Psoas muscle (tissue), 8 donors: ENCODE measurements at places on chromosomes 11 and 22. TPM values are rescaled to one million over a fixed set of nuclear protein-coding genes. Genes with fewer than 3 reads are reported as not detected.

GRCh38 chr11:108873310-108873709 is 208.4 kb downstream of the DDX10 start:
- H3K36me3 ChIP-seq = no peaks in the 10 kb centered on the region
- no peak overlapping the region for H3K4me3 ChIP-seq
- H3K27me3 ChIP-seq = no peaks in the 10 kb centered on the region
- H3K27ac ChIP-seq = no peak overlapping the region

GRCh38 chr11:65866509-65867283 is 5.9 kb downstream of the EFEMP2 start:
- H3K27ac ChIP-seq = no peak overlapping the region
- no peaks in the 10 kb centered on the region for H3K27me3 ChIP-seq
- H3K4me3 ChIP-seq = no peak overlapping the region
- peak; percentile 11 for DNase-seq
- H3K36me3 ChIP-seq = no peaks in the 10 kb centered on the region

- H3K36me3 ChIP-seq = no peaks in the 10 kb centered on the region
- no peaks in the 10 kb centered on the region for H3K4me1 ChIP-seq
- DNase-seq = no peak
- H3K27me3 ChIP-seq = peaks cover 27% of the 10 kb centered on the region
Observed at GRCh38 chr11:44366741-44367140, 56.8 kb upstream of the ALX4 start.

DNA sequence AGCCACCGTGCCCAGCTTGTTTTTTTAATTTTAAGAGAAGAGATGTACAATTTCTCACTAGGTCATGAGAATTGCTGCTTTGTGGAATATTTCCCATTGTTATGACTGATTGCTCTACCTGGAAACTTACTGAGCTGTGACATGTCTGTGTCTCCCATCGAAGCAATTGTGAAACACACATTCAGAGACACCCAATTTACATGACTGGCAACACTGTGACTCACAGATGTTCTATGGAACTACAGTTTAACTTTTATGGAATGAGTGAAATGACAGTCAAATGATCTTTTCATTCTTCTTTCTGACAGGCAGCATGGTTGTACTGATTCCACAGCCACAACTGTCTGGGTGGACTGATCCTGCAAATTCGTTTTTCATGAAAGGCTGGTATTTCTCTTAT is 32.3 kb downstream of the ELF5 start:
- no peak overlapping the region for H3K4me3 ChIP-seq
- no peak for DNase-seq
- no peaks in the 10 kb centered on the region for H3K27me3 ChIP-seq
- no peaks in the 10 kb centered on the region for H3K36me3 ChIP-seq

DNA sequence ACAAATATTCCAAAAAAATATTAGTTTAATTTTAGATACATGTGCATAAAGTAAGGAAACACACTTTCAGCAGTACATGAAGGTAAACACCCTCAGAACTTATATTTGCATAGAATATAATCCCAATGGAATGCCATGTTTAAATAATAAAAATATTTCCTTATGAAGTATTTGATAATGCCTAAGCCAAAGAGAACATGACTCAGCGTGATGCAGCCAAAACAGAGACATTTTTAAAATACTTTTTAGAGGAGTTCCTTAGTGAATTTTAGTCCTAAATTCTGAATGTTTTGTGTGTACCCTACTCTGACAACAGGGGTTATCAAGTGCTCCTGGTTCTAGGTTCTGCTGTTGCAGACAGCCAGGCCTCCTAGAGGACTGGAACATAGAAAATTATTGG is 39.1 kb upstream of the POU2AF2 start:
- no peaks in the 10 kb centered on the region for H3K4me1 ChIP-seq
- H3K36me3 ChIP-seq = no peaks in the 10 kb centered on the region

GRCh38 chr11:67276781-67277230 is 10.5 kb downstream of the GRK2 start:
- H3K36me3 ChIP-seq = no peaks in the 10 kb centered on the region
- peak; percentile 63 for DNase-seq
- H3K27me3 ChIP-seq = no peaks in the 10 kb centered on the region
- H3K4me3 ChIP-seq = peak overlapping the region; percentile 56
- H3K27ac ChIP-seq = peak overlapping the region; percentile 88

DNA sequence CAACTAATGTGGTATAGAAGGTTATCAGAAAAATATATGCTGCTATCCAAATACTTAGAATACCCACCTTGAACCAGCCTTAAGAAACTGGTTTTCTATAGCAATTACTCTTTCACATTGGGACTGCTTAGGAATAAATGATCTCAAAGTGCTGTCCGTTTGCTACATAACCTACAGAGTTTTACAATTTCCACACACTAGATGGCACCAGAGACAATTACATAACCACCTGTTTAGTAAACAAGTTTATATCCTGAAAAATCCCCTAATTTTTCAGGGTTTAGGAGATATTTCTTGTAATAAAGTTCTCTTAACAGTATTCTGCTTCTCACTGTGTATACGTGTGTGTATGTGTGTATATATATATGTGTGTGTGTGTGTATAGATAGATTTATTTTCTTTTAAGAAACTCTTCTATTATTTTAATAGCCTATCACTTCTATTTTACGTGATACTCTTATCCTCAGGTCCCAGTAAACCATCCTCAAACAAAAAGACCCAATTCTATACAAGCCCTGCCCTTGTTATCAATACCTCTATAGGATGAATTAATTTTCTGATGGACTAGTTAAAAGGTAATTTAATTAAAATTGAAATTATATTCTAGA is 6.7 kb upstream of the OR5I1 start:
- DNase-seq = no peak
- no peaks in the 10 kb centered on the region for H3K4me1 ChIP-seq
- no peaks in the 10 kb centered on the region for H3K27me3 ChIP-seq
- H3K4me3 ChIP-seq = no peak overlapping the region
- no peak overlapping the region for H3K27ac ChIP-seq

DNA sequence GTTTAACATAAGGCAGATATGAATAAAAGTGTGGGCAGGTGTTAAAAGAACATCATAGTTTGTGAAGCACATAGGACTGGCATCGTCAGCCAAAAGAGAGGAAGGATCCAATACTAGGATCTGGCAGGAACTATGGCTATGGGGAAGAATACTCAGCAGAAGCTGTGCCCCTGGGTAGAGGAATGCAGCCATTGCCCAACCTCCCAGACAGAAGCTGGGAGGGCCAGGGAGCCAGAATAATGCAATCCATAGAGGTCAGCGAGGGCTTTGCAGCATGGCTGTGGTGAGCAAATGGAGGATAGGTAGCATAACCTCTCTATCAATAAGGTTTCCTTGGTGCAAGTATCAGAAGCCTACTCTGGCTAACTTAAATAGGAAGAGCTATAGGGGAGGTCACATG is 11.7 kb upstream of the CSTF3 start:
- no peak overlapping the region for H3K4me3 ChIP-seq
- H3K27me3 ChIP-seq = no peaks in the 10 kb centered on the region
- peak; percentile 59 for DNase-seq
- no peak overlapping the region for H3K27ac ChIP-seq
- H3K36me3 ChIP-seq = no peaks in the 10 kb centered on the region
- peaks cover 8% of the 10 kb centered on the region for H3K4me1 ChIP-seq

DNA sequence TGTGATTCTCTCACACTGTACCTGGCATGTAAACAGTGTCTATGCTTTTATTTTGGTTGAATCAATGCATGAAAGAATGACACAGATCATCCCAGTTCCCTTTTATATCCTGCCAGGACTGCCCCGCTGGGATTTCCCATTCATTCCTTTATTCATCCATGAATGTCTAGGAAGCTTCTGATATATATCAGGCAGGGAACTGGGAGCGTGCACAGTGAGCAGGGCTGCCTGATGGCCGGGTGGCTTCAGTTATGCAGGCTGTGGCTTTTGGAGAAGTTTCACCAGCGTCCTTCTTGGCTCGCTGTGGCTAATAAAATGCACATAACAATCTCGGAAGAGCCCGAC is 789.0 kb downstream of the TBC1D22A start:
- H3K4me1 ChIP-seq = no peaks in the 10 kb centered on the region
- no peak overlapping the region for H3K27ac ChIP-seq
- no peaks in the 10 kb centered on the region for H3K27me3 ChIP-seq
- no peak for DNase-seq

DNA sequence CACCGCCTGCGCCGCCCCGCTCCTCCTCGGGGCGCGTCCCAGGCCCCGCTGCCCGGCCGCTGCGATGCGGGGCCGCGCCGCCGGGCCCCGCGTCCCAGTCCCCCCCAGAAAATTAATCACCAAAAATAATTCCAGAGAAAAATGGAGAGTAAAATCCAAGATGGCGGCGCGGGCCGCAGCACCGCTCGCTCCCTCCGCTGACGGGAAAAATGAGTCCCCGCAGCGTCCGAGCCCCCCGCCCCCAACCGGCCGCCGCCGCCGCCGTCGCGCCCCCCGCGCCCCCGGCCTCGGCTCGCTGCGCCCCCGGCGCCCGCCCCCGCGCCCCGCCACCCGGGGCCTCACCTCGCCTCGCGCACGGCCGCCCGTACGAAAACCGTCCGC is at the start of gene KMT5B:
KMT5B (minus strand) TSS at position 162 of the 381 bp plus-strand sequence. CDS start 23,220 bp downstream, outside the sequence.
- peak within 1 kb of the TSS; percentile 96 for H3K27ac ChIP-seq
- no peaks in the 10 kb centered on the region for H3K36me3 ChIP-seq
- DNase-seq = no peak
- peak within 1 kb of the TSS; percentile 92 for H3K4me3 ChIP-seq
- H3K27me3 ChIP-seq = no peaks in the 10 kb centered on the region
- peaks cover 59% of the 10 kb centered on the region for H3K4me1 ChIP-seq

- no peaks in the 10 kb centered on the region for H3K4me1 ChIP-seq
- no peak for DNase-seq
- H3K27me3 ChIP-seq = no peaks in the 10 kb centered on the region
- H3K36me3 ChIP-seq = peaks cover 98% of the 10 kb centered on the region
- H3K27ac ChIP-seq = no peak overlapping the region
Observed at GRCh38 chr22:25818541-25818940, 76.6 kb downstream of the MYO18B start.

DNA sequence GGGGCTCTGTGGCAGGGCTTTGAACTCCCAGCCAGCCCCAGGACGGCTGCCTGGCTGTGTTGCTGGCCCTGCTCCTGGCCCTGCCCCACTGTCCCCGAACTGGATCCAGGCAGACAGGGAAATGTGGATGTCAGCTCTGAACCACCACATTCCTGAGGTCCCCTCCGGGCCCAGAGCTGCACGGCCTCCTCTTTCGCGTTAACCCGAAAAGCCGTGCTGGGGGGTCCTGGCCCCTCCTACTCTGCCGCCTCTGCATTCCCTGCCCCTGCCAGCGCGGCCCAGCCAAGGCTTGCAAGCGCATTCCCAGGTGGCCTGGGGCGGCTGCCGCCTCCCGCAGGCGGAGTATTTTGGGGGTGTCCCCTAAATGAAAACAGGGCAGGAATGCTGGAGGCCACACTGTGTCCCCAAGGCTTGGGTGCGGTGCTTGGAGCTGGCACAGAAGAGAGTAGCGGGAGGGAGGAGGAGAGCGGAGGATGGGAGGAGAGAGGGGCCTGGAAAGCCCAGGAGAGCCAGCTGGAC is 5.4 kb downstream of the LINC01488 start:
- no peak overlapping the region for H3K4me3 ChIP-seq
- no peaks in the 10 kb centered on the region for H3K36me3 ChIP-seq
- no peak overlapping the region for H3K27ac ChIP-seq

GRCh38 chr22:42596863-42597530 is 17.7 kb downstream of the POLDIP3 start:
- peaks cover 100% of the 10 kb centered on the region for H3K36me3 ChIP-seq
- no peaks in the 10 kb centered on the region for H3K27me3 ChIP-seq
- H3K4me1 ChIP-seq = no peaks in the 10 kb centered on the region
- no peak overlapping the region for H3K27ac ChIP-seq
- DNase-seq = no peak

RASD2 gene
- 2.1 TPM for polyA plus RNA-seq

LGALS12 gene
- 0.22 TPM for polyA plus RNA-seq

FAM227A gene
- 0.03 TPM for polyA plus RNA-seq

ANGPTL5 gene
- 0.03 TPM for polyA plus RNA-seq

OR5P2 gene
- polyA plus RNA-seq = not detected
